K562 (cell line): ENCODE measurements at places on chromosomes 4 and X.

DNA sequence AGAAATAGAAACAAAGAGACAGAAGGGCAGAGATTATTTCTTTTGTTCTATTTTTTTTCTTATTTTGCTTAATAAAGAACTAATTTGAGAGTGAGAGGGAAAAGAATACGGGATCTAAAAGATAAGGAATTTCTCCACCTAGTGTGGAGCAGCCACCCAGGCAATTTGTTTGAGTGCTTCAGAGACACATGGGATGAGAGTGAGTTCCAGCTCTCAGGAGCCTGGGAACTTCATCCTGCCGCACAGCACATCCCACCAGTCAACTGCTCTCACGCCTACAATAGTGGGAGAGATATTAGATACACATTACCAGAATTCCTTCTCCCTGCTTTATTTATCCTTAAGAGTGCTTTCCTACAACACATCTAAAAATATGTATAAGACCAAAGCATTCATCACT is 946.4 kb downstream of the PDHA2 start:
- DNase-seq: no peak

- DNase-seq: no peak
Observed at GRCh38 chr4:24519649-24520048, 64.7 kb downstream of the DHX15 start.

DNA sequence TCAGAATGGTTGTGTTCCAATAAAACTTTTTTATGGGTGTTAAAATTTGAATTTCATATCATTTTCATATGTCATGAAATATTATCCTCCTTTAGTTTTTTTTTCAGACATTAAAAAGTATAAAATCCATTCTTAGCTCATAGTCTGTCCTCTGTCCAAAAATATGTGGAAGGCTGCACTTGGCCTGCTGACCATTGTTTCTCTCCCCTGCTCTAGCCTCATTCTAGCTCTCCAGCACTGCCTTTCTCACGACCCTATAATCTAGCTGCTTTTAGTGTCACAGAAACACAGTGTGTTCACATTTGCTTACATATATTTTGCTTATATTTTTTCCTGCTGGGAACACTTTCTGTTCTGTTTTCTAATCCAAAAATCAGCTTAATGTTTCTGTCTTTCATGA is 165.0 kb upstream of the ANK2 start:
- DNase-seq: no peak

- no peak for DNase-seq
Observed at GRCh38 chr4:173410079-173410478, 11.2 kb upstream of the SCRG1 start.

- no peak for DNase-seq
Observed at GRCh38 chrX:115339441-115340025, 50.0 kb downstream of the LUZP4 start.

DNA sequence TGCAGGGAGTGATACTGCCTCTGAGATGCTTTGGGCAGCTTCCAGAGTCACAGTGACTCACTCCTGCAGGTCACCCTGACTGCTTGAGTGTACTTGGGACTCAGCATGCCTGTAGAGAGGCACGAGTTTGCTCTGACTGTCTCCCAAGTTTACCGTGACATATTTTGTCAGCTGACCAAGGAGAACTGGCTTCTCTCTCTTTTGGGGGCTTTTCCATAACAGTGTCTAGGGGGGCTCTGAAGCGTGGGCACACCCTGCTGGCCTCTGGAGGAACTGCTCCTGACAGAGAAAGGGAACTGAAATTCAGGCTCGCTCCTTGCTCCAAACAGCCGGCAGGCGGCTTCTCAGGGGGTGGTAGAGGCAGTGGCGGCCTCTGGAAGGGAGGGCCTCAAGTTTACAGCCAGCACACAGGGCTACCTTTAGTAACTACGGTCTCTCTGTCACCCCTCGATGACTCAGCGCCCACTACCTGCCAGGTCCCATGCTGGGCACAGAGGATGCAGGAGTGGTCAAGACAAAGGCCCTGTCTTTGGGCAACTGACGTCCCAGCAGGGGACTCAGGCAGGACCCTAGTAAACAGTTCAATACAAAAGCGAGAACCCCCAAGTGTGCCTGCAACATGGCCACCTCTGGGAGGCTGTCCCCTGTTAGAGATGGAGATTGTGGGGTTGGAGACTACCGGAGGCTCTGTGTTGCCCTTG is 17.8 kb downstream of the ZNF185 start:
- peak; percentile 66 for DNase-seq
